ENCODE measurements at places on chromosomes 4 and X. TPM values are rescaled to one million over a fixed set of nuclear protein-coding genes. Genes with fewer than 3 reads are reported as not detected.

DNA sequence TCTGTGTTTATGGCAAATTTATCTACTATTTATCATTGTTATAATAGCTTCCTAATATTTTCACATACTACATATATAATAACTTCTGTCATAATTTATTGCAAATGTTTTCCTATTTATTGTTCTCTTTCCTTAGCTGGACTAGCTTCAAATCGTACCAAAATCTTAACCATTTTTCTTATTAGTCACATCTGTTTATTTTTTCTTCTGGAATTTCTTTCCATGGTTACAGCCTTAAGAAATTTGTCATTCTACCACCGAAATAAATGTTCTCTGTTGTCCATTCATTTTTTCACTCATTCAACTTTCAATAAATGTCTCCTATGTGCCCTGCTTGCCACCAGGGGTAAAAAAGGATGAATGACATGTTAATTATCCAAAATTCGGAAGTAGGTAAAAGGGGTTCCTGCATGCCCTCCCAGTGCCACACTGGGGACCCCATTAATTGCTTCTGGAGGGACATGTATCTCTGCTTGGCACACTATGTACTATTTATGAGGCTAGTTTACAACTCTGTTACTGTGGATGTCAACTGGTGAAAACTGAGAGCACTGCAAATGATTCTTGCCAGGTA, 182.1 kb downstream of the SH3KBP1 start:
- H3K4me1 ChIP-seq, result peaks cover 24% of the 10 kb centered on the region
- no peaks in the 10 kb centered on the region for H3K36me3 ChIP-seq
- DNase-seq, result peak; percentile 56

GRCh38 chrX:80412042-80412441, 8.2 kb upstream of the TENT5D start:
- no peaks in the 10 kb centered on the region for H3K27me3 ChIP-seq
- no peaks in the 10 kb centered on the region for H3K36me3 ChIP-seq
- H3K4me1 ChIP-seq, result no peaks in the 10 kb centered on the region
- no peak overlapping the region for H3K27ac ChIP-seq

DNA sequence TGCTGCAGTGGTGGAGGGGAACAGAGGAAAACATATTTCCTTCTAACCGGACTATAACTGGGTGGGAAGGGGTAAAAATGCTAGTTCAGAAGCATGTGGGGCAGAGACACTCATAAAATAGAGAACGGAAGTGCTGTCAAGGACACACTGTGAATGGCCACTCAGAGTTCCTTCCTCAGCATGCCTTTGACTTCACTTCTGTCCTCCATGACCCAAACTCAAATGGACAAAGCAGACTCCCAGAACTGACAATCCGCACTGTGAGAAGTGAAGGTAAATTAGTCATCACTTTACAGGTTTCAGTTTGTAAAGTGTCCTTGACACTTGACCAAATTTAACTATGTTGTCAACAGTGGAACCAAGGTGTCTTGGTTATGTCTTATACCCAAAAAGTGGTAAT, 30.2 kb upstream of the ELF2 start:
- no peaks in the 10 kb centered on the region for H3K27me3 ChIP-seq
- H3K4me3 ChIP-seq, result no peak overlapping the region
- H3K27ac ChIP-seq, result no peak overlapping the region
- no peaks in the 10 kb centered on the region for H3K36me3 ChIP-seq
- DNase-seq, result no peak

GRCh38 chr4:10998846-10999245, 314.3 kb upstream of the CLNK start:
- H3K27ac ChIP-seq, result peak overlapping the region; percentile 24
- H3K27me3 ChIP-seq, result no peaks in the 10 kb centered on the region
- no peak overlapping the region for H3K4me3 ChIP-seq
- H3K36me3 ChIP-seq, result no peaks in the 10 kb centered on the region

DNA sequence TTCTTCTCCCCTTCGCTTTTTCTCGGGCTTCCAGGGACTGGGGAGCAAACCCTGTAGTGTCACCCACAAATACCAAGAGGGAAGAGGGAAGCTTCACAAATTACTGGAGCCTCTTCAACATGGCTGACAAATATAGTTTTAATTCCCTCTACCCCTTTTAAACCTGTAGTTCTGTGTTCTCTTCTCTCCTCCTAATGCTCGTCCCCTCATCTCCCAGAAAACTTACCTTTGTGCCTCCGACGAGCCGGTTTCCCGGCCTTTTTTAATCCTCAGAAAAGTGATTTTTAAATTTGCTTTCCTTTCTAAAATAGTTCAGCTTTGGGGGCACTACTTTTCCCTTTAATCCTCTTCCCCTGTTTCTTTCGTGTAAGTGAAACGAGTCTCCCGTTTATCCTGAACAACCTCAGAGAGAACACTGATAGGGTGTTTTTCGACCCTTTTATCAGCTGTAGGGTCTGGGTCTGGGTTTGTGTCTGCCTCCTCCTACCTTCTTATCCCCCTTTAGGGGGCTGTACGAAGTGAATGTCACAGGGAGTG, 408 bp downstream of the TET2 start:
- H3K27me3 ChIP-seq, result no peaks in the 10 kb centered on the region
- H3K27ac ChIP-seq, result peak overlapping the region; percentile 75
- no peaks in the 10 kb centered on the region for H3K36me3 ChIP-seq
- peak overlapping the region; percentile 85 for H3K4me3 ChIP-seq
- DNase-seq, result no peak
- peaks cover 15% of the 10 kb centered on the region for H3K4me1 ChIP-seq

GRCh38 chrX:49172280-49172780, 632 bp downstream of the PLP2 start:
- peaks cover 10% of the 10 kb centered on the region for H3K4me1 ChIP-seq
- DNase-seq, result peak; percentile 89
- no peaks in the 10 kb centered on the region for H3K36me3 ChIP-seq
- no peaks in the 10 kb centered on the region for H3K27me3 ChIP-seq
- peak overlapping the region; percentile 51 for H3K27ac ChIP-seq
- peak overlapping the region; percentile 77 for H3K4me3 ChIP-seq

- no peak overlapping the region for H3K27ac ChIP-seq
- DNase-seq, result no peak
- H3K36me3 ChIP-seq, result no peaks in the 10 kb centered on the region
- no peak overlapping the region for H3K4me3 ChIP-seq
- no peaks in the 10 kb centered on the region for H3K27me3 ChIP-seq
Observed at GRCh38 chrX:100895365-100896075, 21.4 kb upstream of the NOX1 start.

GRCh38 chr4:16597845-16598596, 300.4 kb downstream of the LDB2 start:
- H3K27me3 ChIP-seq, result no peaks in the 10 kb centered on the region
- H3K27ac ChIP-seq, result peak overlapping the region; percentile 96
- no peaks in the 10 kb centered on the region for H3K36me3 ChIP-seq
- H3K4me3 ChIP-seq, result no peak overlapping the region
- peak; percentile 37 for DNase-seq

- no peak overlapping the region for H3K4me3 ChIP-seq
- H3K4me1 ChIP-seq, result no peaks in the 10 kb centered on the region
- H3K36me3 ChIP-seq, result no peaks in the 10 kb centered on the region
- H3K27me3 ChIP-seq, result peaks cover 3% of the 10 kb centered on the region
- DNase-seq, result peak; percentile 56
Observed at GRCh38 chrX:102338162-102338561, 91.2 kb downstream of the NXF2 start.

- H3K27me3 ChIP-seq, result no peaks in the 10 kb centered on the region
- peaks cover 27% of the 10 kb centered on the region for H3K4me1 ChIP-seq
- no peak overlapping the region for H3K27ac ChIP-seq
Observed at GRCh38 chr4:186762865-186763264, 39.2 kb upstream of the FAT1 start.

DNA sequence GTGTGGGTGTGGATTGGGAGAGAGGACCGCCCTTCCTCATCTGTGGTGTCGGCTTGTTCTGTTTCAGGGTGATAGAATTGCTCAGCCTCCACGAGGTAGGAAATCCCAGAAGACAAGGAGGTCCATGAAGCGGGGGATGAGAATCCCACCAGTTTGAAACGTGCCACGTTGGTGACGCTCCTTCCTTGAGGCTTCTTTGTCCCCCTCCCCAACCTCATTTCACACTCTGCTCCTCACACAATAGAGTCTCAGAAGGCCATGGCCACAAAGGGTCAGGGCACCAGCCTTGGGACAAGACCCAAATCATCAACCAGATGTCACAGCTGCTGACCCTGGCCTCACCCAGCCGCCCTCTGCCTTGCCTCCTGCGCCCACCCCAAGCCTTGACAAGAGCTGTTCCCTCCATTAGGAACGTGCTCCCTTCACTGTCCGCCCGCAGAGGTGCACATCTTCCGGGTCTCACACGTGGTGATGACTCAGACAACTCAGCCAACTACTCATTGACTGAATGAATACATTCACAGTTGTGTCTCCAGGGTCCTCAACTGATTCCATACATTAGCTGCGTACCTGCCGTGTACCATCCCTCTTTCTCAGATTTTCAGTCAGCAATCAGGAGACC, 18.3 kb downstream of the BLOC1S4 start:
- H3K27ac ChIP-seq, result no peak overlapping the region
- H3K4me3 ChIP-seq, result no peak overlapping the region
- H3K4me1 ChIP-seq, result peaks cover 11% of the 10 kb centered on the region
- DNase-seq, result no peak
- no peaks in the 10 kb centered on the region for H3K27me3 ChIP-seq
- no peaks in the 10 kb centered on the region for H3K36me3 ChIP-seq

DNA sequence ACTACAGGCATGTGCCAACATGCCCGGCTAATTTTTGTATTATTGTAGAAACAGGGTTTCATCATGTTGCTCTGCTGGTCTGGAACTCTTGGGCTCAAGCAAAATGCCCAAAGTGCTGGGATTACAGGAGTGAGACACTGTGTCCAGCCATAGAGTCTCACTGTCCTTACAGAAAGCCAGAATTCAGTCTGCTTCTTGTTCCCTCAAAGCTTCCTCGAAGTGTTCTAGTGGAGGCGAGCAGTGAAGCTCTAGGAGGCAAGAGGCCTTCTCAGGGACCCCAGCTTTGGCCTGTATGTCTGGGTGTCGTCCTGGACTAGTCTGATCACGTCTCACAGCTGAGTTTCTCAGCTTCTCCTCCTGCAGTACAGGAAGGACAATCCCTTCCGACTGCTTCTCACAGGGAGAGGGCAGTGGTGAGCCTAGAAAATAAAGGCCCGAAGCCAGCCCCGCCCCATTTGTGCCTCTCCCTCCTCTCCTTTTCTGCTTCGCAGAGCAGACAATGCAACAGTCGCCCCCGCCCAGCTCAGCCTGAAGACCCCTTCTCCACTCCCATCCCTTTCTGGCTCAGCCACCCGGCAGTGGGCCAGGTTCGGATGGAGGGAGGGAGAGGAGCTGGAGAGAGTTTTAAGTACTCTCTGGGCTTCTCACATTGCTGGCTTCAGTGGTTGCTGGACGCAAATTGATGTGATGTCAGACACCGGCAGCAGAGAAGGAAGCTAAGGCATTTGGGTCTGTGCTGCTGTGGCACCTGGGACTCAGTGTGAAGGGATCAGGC, 11.1 kb upstream of the FAM3A start:
- H3K4me3 ChIP-seq, result peak overlapping the region; percentile 62
- H3K36me3 ChIP-seq, result no peaks in the 10 kb centered on the region
- DNase-seq, result peak; percentile 88
- H3K27ac ChIP-seq, result peak overlapping the region; percentile 56
- H3K27me3 ChIP-seq, result no peaks in the 10 kb centered on the region

DNA sequence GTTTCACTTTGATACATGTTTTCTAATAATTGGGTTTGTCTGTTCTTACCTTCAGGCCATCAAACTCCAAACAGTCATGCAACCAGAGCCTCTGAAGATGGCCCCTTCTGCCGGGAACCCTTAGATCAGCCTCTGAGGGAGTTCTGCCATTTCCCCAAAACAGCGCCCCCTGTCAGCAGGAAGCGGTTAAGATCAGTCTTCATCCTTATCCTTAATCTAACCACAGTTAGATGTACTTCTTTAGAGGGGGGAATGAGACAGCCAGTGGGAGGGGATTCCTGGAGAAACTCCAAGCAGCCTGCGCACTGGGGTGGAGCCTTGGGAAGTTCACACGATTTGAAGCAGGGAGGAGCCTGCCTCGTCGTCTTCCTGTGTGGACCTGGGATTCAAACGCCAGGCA, 185.4 kb downstream of the INPP4B start:
- H3K27me3 ChIP-seq, result no peaks in the 10 kb centered on the region
- DNase-seq, result no peak
- H3K27ac ChIP-seq, result no peak overlapping the region
- H3K4me1 ChIP-seq, result peaks cover 8% of the 10 kb centered on the region
- no peaks in the 10 kb centered on the region for H3K36me3 ChIP-seq

- peaks cover 8% of the 10 kb centered on the region for H3K4me1 ChIP-seq
- no peak overlapping the region for H3K27ac ChIP-seq
- no peak overlapping the region for H3K4me3 ChIP-seq
- H3K27me3 ChIP-seq, result no peaks in the 10 kb centered on the region
Observed at GRCh38 chr4:14787894-14788293, 214.4 kb upstream of the CPEB2 start.

DNA sequence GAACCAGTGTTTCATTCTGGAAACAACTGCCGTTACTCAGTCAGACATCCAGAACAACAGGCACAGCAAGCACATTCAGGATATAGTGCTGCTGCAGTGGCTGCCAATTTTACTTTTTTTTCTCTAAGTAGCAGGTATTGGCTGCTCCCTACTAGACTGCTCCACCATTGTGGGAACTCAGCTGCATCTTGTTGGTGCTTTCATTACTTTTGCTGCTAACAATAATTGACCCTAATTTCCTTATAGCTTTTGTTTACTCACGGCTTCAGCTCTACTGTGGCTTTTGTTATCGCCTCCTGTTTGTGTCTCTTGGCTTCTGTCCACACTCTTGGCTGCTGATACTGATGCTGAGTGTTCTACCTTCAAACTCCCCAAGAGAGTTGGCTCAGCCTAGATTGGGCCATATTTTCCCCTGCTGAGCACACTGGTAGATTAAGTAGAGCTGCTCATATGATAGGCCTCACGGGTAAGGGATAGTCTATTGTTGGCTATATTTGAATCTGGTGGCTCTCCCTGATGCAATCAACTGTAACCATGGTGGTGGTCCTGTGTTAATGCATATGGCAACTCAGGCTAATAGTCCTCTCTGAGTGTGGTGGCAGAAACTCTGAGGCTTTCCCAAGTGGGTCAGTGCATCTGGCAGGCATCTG, 44.5 kb upstream of the IL2 start:
- H3K27ac ChIP-seq, result no peak overlapping the region
- no peak overlapping the region for H3K4me3 ChIP-seq
- H3K27me3 ChIP-seq, result peaks cover 5% of the 10 kb centered on the region
- H3K36me3 ChIP-seq, result no peaks in the 10 kb centered on the region

DNA sequence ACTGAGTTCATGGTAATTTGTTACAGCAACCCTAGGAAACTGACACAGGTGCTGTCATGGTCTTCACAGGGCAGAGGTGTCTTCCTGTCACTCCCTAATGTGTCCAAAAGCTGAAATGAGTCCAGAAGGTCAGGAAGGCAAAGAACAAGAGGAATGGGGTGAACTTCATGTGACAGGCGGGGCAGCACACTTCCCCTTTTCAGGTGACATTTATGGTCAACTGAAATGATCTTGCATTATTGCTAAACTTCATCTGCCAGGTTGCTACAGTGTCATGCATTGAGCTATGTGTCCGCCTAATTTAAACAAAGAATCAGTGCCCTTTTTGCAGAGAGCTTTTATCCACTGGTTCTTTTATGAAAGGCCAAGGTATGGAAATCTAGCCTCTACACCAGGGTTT, 15.9 kb upstream of the CCDC149 start:
- H3K36me3 ChIP-seq, result no peaks in the 10 kb centered on the region
- DNase-seq, result no peak
- peaks cover 20% of the 10 kb centered on the region for H3K4me1 ChIP-seq
- peaks cover 21% of the 10 kb centered on the region for H3K27me3 ChIP-seq
- H3K27ac ChIP-seq, result no peak overlapping the region

STPG2 gene
- total RNA-seq, result 0.29 TPM

ZIC3 gene
- not detected for total RNA-seq

ARHGAP6 gene
- total RNA-seq, result 5.0 TPM

HPGD gene
- not detected for total RNA-seq

All from osteoblast (primary cell).